ENCODE measurements at places on chromosomes 16 and 17.

- no peak for DNase-seq
These were observed 132.9 kb upstream of the ANKFN1 start for GRCh38 chr17:56020369-56020768.

DNA sequence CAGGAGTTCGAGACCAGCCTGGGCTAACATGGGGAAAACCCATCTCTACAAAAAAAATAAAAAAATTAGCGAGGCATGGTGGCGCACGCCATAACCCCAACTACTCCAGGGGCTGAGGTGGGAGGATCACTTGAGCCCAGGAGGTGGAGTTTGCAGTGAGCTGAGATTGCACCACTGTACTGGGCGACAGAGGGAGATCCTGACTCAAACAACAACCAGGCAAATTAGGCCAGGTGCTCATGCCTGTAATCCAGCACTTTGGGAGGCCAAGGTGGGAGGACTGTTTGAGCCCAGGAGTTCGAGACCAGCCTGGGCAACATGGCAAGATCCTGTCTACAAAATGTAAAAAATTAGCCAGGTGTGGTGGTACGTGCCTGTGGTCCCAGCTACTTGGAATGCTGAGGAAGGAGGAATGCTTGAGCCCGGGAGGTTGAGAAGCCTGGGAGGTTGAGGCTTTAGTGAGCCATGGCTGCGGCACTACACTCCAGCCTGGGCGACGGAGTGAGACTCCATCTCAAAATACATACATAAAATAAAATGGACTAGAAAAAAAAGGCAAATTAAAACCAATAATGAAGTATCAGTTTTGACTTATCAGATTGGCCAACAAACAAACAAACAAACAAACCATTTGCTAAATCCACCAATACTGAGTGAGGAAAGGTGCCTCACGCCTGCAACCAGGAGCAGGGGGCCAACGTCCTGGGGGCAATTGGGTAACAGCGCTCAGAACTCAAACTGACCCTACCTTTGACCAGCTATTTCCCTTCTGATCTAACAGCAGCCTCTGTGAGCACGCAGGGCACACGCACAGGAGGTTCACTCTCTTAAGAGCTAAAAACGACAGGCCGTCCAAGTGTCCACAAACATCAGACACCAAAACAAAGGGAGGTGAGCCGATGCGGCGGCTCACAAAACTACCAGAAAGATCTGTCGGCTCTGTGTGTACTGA, 19.4 kb upstream of the FASN start:
- no peak for DNase-seq

- no peak for DNase-seq
These were observed 5.3 kb upstream of the NSMCE1 start for GRCh38 chr16:27273670-27274423.

DNA sequence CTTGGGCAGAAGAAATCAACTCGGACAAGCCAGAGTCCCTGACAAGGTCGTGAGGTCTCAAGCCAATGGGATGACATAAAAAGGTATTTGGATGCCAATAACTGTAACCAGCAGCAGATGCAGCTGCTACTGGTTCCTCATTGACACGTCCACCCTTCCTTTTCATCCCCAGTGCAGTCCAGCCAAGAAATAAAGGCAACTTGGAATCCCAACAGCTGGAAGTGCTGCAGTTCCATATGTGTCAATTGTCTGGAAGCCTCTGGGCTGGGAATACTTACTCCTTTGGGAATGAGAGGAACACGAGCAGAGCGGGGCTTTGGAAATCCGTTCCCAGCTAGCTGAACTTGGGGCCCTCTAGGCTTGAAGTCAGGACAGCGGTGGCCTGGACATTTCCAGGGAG, 360.4 kb upstream of the ZFHX3 start:
- DNase-seq: no peak

DNA sequence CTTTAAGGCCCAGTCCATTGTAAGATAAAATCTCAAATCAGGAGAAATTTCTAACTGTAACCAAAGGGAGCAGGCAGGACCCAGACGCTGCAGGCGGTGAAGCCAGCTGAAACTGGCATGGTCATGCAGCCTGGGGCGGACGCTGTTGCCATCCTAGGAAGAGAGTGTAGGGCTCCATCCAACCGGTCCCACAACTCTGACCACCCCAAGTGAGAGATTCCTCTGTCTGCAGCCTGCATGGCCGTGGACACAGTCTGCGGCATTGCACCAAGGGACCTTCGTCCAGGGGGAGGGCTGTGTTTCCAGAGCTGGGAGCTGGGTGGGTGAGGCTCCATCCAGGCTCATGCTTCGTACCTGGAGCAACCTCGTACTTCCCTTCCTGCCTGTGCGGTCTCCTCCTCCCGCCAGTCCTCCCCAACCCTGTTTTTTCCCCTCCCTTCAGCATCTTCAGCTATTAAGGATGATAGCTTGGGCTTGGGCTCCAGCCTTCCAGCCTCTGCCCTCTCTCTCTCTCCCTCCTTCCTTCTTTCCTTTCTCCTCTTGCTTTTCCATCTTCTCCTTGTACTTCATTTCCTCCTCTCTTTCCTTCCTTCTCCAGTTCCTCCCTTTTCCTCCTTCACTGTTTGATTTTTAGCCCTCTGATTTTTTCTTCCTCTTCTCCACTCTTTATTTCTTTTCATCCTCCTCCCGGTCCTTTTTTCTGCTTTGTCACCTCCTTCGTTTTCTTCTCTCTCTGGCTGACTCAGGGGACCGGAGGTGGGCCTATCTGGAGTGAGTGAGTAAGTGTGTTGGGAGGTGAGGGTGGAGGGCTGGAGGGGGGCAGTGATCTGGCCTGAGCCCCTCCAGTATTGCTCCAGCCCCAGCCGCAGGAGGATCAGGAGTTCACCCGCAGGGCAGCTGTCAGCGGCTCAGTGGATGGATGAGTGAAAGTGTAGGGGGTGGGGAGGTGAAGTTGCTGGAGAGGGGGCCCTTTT, 17.0 kb upstream of the LHX1 start:
- DNase-seq: no peak

GRCh38 chr17:76867578-76868175, 527 bp upstream of the MGAT5B start:
- no peak for DNase-seq

- no peak for DNase-seq
These were observed 34.6 kb upstream of the TRAP1 start for GRCh38 chr16:3751878-3752277.

DNA sequence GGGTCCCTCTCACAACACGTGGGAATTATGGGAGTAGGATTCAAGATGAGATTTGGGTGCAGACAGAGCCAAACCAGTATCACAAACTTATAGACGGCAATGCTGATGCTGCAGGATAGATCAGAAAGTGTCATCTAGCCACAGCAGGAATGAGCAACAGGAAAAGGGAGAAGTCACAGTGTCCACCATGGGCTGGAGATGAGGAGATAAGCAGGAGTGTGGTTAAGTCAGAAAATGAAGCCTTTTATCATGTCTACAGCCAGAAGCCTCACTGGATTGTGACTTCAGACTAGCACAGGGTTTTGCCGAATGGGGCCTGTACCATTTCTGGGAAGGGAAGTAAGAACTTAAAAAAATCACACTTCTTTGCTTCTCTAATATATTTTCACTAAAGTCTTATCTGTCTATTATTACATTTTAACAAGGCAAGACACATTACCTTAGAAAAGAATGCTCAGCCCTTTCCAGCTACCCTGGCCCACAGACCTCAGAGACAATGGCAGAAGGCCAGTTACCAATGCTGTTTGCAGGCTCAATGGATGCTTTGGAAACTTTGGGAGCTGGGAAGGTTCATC, 490.2 kb upstream of the SALL1 start:
- no peak for DNase-seq

DNA sequence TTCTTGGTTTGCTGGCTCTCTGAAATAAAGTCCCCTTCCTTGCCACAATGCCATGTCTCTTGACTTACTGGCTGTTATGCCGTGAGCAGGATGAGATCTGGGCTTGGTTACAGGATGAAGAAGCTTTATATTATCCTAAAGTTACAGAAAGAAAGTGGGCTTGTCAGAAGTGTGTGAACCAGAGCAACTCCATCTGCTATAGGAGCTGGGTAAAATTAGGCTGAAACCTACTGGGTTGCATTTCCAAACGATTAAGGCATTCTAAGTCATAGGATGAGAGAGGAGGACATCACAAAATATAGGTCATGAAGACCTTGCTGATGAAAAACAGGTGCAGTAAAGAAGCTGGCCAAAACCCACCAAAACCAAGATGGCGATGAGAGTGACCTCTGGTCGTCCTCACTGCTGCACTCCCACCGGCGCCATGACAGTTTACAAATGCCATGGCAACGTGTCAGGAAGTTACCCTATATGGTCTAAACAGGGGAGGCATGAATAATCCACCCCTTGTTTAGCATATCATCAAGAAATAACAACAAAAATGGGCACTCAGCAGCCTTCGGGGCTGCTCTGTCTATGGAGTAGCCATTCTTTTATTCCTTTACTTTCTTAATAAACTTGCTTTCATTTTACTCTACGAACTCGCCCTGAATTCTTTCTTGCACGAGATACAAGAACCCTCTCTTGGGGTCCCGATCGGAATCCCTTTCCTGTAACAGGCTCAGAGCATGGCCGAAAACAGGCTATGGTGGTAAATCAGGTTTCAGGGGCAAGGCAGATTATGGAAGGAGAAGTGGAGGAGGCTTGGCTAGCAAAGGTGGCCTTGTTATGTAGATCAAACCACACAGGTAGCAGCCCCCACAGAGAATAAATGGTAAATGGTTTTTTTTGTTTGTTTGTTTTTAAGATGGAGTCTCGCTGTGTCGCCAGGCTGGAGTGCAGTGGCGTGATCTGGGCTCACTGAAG, 81.3 kb upstream of the C16orf82 start:
- no peak for DNase-seq

DNA sequence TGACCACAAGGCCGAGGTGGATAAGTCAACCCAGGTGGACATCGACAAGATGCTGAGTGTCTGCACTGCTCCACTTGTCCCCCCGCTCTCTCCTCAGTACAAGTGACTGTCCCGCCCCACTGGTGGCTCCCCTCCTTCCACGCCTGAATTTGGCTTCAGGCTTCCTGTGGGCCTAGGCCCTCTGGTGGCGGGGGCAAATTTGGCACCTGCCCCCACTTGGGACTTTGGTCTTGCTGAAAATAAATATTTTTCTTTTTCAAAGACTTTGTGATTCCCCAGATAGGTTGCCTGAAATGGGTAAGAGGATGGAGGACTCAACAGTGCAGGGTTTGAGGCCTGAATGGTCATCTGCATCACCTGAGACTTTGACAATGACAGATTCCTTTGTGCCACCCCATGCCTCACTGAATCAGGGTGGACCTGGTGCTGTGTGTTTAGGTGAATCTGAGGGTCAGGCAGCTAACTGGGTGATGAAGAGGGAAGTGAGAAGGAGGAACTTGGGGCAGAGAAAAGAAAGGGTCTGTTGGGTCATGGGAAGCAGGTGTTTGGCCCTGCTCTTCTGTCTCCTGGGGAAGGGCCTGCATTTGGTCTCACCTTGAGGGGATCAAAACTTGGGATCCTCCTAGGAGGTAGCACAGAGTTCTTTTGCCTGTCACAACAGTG, 2.0 kb downstream of the C16orf86 start:
- DNase-seq: no peak

DNA sequence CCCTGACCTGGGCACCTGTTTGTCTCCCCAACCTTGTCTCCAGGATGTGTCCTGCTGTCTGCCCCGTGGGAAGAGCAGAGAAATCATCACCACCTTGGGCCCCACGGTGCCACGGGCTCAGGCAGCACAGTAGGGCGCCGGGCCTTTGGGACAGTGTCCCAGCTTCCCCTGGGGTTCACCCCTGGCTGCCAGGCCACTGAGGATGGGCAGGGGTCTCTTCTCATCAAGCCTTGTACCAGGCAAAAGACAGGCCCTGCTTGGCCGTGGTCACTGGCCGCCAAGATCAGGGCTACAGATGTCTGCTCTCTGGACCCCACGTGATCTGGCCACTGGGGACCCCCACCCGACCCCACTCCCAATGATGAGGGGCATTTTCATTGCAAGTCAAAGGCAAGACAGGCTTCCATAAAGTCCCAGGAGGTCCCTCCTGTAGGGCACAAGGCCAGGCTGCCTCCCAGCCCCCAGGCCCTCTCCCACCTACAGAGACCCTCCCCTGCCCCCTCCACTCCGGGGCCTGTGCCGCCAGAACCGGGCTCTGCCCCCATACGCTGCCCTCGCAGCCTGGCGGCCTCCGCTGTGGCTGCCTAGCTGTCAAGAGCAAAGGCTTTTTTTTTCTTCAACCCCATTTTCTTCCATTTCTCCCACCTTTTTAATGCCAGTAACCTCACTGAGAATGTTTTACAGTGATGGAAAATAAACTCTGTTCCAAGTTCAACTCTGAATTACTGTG, 14.5 kb downstream of the DNAAF8 start:
- no peak for DNase-seq

DNA sequence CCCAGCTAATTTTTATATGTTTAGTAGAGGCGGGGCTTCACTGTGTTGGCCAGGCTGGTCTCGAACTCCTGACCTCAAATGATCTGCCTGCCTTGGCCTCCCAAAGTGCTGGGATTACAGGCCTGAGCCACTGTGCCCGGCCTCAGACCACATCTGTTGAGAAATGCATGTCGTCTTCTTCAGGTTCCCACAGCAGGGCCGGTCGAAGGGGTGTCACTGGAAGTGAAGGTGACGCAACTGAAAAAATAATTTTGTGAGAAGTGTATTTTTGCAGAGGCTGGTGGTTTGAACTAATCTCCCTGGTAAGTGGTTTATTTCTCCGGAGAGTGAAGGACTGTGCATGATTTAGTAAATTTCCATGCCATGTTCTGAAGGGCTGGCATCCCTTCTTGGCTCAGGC, 33.4 kb upstream of the IL34 start:
- no peak for DNase-seq

- no peak for DNase-seq
These were observed 30.0 kb downstream of the CFAP52 start for GRCh38 chr17:9606453-9606852.

DNA sequence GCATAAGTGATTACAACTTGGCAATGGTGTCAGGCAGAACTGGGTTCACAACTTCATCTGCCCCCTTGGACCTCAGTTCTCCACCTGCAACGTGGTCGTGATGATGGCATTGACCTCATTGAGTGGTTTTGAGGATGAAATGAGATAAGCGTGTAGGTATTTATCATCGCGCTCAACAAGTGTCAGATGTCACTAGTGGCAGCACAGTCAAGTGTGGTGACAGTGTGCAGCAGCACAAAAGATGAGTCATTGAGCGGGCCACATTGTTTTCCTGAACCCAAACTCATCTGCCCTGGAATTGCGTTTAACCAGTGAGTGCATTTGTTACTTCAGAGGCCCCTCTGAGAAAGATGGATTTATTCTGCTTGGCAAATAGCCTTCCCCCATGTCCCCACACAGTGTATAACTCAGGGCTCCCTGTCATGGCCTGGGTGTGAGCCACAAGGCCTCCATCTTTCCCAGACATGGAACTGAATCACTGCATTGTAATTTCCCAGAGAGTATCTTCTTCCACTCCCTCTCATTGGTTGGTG, 20.9 kb downstream of the IRX3 start:
- no peak for DNase-seq

GRCh38 chr17:39949028-39949427, 13.8 kb upstream of the GSDMA start:
- DNase-seq: no peak

All from NCI-H2081 (cell line).